ENCODE measurements at places on chromosomes 6 and 20. TPM values are rescaled to one million over a fixed set of nuclear protein-coding genes. Genes with fewer than 3 reads are reported as not detected.

DNA sequence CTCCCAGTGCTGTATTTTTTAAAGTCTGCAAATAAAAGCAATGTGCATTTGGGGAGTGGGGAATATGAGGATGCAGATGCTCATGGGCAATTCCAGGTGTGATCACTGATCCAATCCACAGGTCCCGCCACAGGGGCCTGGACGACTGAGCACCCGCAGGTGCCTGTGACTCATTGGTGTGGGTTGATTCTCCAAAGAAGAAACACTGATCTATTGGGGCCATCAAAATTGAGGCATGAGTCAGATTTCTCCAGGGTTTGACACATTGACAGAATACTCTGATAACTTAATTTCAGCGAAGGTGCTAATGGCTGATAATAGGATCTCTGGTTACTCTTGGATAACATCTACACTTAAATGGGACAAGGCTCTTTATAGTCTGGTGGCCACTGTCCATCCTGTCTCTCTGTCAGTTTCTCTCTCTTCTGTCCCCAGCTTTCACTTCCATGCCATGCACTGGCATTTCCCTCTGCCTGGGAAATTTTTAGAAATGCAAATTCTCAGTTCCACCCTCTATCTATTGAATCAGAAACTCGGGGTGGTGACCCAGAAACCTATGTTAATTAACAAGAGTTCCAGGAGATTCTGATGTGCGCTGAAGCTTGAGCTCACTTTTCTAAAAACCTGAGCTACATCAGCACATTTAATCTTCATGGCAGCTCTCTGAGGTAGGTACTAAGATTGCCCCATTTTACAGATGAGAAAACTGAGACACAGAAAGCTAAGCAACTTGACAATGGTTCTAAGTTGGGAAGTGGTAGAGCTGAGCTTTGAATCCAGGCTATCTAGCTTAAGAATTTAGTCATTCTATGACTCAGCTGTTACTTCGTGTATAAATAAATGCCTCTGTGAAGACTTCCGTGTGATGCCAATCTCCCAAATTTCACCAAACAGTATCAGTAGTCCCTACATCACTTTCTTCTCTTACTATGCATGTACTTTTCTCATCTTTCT, 10.2 kb upstream of the RCAN2 start:
- DNase-seq = no peak

- no peak for DNase-seq
Measured at GRCh38 chr6:133407320-133408100, 166.4 kb downstream of the EYA4 start.

- no peak for DNase-seq
Measured at GRCh38 chr6:128597004-128597403, 76.6 kb upstream of the PTPRK start.

Gene CENPW
- total RNA-seq = 15.0 TPM

Measured in IMR-90 (cell line).